ENCODE measurements at places on chromosomes 5 and 9.

GRCh38 chr9:137044037-137044436, 1.9 kb downstream of the NPDC1 start:
- DNase-seq, result no peak

GRCh38 chr5:74596927-74597326, 43.6 kb downstream of the ENC1 start:
- DNase-seq, result no peak

GRCh38 chr5:142597546-142598337, 88.1 kb downstream of the FGF1 start:
- no peak for DNase-seq

DNA sequence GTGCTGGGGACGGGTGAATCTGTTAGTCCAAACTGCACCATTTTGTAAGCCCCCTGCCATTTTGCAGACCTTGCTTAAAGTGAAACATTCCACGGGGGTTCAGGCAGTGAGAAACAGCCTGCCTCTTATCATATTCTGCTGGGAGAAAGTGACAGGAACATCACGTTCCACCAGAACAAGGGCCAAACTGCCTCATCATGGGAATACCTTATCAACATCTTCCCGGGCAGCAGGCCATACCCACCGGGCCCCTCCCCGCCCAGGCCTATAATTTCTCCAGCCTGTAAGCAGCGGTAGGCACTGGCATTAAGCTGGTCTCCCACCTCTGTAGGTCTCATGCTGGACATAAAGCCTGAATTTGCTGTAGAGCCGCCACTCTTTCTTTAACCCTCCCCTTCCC, 1.5 kb upstream of the CFAP77 start:
- DNase-seq, result no peak

DNA sequence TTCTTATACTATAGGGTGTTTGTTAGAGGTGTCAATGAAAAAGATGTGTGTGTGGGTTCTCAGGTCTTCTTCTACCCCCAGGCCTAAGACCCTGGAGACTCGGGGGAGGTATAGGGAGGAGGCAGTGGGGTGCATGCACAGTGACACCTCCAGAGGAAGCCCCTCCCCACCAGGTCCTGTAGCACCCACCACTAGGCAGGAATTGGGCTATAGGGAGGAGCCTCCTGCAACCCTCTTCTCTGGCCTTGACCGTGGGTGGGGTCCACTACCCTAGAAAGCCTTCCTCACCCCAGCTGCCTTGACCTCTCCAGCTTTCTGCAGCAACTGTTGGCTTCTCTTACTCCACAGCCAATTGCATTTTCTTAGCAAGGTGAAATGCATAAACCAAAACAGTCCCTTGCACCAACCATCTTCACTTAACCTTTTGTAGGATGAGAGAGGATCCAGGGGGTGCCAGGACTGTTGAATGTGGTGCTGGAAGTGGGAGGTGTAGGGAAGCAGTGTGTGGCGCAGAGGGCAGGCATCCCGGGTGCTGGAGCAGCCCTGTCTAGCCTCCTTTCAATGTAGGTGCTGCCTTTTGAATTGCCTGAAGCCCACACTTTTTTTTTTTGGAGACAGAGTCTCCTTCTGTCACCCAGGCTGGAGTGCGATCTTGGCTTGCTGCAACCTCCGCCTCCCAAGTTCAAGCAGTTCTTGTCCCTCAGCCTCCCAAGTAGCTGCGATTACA, 128.5 kb downstream of the RGS3 start:
- no peak for DNase-seq

- DNase-seq, result no peak
Measured at GRCh38 chr9:90285946-90286345, 356.7 kb downstream of the DIRAS2 start.

- no peak for DNase-seq
Measured at GRCh38 chr5:57692582-57693487, 210.2 kb upstream of the ACTBL2 start.

DNA sequence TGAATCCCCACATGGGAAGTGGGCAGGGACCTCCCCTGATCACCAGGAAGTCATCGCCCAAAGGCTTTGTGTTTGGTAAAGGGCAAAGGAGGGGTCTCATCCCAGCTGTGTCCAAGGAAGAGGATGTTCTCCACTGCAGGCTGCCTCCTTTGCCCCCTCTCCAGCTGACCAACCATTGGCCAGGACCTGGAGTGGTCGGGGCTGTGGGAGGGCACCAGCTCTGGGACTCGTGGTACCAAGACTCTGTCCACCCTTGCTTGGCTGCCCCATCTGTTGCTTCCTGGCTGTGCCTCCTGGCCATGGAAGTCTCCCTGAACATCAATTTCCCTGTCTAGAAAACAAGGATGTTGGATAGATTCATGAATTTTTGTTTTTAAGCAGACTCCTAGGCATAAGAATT, 34.1 kb downstream of the COL15A1 start:
- no peak for DNase-seq

GRCh38 chr9:1938135-1938534, 77.0 kb upstream of the SMARCA2 start:
- DNase-seq, result no peak

DNA sequence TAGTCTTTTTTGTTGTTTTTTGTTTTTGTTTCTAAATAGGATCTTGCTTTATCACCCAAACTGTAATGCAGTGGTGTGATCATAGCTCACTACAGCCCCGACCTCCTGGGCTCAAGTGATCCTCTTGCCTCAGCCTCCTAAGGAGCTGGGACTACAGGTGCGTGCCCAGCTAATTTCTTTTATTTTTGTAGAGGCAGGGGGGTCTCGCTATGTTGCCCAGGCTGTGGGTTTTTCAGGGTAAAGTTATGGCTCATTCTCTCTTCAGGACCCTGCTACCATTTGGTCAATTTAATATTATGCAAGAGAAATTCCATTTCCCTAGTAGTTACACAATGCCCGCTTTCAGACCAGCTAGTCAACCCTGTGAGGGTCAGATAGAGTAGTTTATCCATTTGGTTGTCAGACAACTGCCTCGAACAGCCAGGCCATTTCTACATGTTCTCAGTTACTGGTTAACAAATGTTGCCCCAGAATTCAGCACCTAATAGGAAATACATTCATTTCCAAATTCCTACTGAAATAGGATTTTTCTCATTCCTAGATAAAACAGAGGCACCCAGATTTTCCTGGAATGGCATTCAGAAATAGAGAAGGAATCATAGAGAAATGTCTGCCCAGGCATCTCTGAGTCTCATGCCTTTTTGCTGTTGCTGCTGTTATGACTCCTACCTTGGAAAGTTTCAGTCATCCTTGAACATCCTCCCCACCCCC, 6.4 kb upstream of the GLIS3 start:
- DNase-seq, result no peak

DNA sequence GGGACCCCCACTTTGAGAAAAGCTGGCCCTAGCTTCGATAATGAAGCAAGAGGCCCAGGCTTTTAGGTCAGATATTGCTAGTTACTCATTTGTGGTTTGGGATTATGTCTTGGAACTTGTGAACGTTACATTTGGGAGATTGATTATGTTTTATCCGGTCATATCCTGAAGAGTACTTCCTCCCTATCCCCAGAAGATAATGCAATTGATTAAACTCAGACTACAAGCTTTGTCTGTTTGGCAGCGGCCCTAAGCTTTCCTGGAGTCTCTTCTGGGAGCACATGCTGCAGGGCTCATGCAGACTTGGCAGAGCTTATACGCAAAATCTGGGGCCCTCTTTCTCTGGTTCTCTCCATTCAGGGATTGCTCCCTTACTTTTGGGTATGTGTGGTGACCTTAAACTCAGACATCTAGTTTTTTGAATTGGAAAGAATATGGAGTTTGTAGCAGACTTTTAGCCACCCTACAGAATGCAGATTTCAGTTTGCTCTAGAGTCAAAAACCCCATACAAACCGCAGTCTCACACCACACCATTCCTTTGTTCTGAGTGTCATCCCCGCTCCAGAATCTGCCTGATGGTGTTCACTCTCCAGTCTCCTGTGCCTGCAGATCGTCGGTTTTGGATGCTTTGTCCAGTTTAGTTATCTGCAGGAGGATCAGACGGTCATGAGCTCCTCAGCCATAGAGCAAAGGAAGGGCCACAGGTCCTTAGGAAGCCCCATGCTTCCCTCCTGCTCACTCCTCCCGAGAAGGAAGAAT, 449.5 kb upstream of the TRPC7 start:
- no peak for DNase-seq

GRCh38 chr9:26054600-26055520, 376.6 kb upstream of the TUSC1 start:
- DNase-seq, result no peak
